Stimulated activated naive CD8-positive, alpha-beta T cell treated with anti-CD3 and anti-CD28 coated beads, Interleukin-15, amount 100 ng/mL, for 72 hours (primary cell): ENCODE measurements at places on chromosomes 7 and 10.

GRCh38 chr7:145848691-145849090 lies 267.9 kb upstream of the CNTNAP2 start:
- DNase-seq: no peak

DNA sequence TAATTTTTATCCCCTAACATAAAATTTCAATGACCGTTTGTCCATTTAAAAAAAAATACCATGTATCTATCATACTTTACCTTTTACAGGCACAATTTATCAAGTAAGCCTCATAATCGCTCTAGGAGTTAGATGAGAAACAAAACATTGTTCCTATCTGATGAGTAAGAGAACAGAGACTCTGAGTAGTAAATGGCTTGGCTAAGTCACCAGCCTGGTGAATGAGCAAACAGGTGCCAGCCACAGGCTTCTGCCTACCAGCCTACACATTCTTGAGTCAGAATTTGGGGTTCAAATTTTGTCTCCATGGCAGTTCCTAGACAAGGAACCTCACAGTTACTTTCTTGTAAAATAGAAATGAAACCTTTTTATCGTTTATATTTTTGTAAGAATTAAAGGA lies 235.4 kb downstream of the HGF start:
- DNase-seq: no peak

GRCh38 chr10:114550756-114551635 lies 107.1 kb downstream of the ABLIM1 start:
- no peak for DNase-seq

- DNase-seq: no peak
Measured at GRCh38 chr10:31036209-31036608, 4.5 kb upstream of the ZNF438 start.

DNA sequence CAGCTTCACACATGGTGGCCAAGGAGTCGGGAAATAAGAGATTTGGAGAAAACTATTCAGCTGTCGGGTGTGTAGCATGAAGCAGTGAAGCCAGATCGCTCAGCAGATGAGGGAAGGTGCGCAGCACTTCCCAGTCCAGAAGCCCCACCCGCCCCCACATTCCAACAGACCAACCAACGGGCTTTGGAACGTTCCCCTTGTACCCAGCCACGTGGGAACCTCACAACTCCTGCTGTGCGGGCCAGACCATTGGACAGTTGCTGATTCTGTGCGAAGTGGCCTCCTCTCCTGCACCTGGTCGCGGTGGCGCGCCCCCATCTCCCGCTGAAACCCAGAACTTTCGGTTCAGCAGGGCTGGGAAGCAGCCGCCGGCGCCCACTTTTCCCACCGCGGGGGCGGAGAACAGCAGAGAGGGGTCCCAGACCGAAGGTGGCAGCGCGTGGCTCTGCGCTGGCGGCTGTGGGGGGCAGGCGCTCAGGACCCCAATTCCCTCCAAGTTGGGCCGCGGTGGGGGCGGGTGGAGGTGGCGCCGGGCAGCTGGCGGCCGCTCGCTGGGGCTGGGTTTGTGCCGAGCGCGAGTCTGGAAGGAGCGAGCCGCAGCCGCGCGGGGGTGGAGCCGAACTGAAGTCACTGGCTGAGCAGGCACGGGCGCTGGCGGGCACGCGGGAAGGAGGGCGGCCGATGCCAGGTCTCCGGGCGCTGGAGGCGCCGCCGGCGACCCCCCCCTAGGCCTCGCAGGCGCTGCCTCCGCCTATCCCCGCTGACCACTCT lies 1301.5 kb upstream of the SORCS1 start:
- DNase-seq: no peak

DNA sequence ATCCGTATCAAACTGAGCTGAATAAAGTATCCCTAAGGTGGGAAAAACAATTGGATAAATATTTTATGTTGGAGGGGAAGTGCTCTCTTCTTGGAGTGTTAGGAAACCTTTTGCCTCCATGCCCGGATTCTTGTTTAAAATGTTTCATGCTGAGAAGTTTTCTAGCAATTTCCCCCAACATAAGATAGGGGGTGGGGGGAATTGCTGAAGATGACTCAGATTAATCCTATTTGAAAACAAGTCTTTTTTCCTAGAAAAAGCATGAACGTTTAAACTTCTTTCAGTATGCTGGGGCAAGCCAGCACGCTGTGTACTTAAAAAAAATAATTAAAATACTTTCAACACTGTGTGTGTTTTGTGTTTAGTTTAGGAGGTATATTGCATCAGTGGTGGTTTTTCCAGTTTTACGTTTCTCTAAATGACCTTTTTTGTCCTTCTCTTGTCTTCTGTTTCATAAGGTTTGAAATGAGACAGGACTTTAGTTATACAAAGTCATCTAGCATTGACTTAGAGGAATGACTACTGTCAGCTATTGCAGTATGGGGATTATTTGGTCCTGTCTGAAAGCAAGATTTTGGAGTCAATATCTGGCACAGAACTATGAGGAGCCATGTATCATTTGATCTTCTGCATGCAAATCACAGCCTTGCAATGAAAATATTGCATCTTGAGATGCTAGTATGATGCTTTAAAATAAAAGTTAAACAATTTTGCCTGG lies 295.9 kb downstream of the GATA3 start:
- no peak for DNase-seq

DNA sequence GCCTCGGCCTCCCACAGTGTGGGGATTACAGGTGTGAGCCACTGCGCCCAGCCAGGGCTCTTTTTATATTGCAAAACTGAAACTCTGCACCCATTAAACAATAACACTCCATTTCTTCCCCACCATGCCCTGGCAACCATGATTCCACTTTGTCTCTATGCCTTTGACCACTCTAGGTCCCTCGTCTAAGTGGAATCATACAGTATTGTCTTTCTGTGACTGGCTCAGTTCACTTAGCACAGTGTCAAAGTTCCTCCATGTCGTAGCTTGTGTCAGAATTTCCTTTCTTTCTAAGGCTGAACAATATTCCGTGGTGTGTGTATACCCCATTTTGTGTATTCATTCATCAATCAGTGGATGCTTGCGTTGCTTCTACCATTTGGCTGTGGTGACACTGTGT lies 46.2 kb downstream of the CUX1 start:
- DNase-seq: no peak

GRCh38 chr10:124123156-124123555 lies 29.8 kb upstream of the CHST15 start:
- no peak for DNase-seq

DNA sequence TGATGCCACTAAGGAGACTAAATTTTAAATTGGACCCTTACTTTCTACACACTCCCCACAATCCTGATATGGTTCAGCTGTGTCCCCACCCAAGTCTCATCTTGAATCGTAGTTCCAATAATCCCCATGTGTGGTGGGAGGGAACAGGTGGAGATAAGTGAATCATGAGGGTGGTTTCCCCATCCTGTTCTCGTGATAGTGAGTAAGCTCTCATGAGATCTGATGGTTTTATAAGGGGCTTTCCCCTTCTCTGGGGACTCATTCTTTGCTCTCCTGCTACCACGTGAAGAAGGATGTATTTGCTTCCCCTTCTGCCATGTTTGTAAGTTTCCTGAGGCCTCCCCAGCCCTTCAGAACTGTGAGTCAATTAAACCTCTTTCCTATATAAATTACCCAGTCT lies 18.4 kb upstream of the BET1 start:
- DNase-seq: peak; percentile 10

GRCh38 chr10:58773341-58773740 lies 260.7 kb downstream of the BICC1 start:
- DNase-seq: no peak

DNA sequence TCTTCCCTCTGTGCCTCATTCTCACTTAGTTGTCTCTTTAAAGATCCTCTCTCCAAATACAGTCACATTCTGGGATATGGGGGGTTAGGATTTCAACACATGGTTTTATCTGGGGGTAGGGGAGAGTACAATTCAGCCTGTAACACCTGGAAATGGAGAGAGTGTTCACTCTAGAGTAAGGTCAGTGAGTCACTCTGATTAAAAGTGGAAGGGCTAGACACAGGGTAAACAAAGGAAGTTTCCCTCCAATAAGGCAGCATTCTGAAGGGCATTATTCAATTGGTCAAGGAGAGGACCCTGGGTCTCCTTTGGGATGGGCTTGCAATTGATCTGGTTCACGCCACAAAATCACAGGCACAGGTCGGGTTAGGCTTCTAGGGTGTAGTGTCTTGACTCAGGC lies 232.8 kb upstream of the NPSR1 start:
- DNase-seq: no peak

DNA sequence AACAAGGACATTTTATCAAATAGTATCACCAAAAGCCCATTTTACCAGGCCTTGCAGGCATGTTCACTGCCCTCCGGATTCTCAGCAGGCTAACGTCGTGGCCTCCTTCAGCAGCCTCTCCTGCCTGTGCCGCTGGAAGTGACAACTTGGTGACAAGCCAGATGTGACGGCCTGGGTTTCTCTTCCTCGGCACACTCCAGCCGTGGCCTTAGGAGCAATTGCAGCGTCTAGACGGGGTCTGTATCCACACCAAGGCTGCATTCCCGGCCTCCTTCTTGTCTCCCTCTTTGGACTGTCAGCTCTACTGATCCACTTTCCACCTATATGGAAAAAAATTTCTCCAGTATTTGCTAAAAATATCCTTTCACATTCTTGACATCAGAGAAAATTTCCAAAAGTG lies 145.3 kb upstream of the MGMT start:
- no peak for DNase-seq

- peak; percentile 30 for DNase-seq
Measured at GRCh38 chr10:44386546-44387052, 1.7 kb upstream of the CXCL12 start.

DNA sequence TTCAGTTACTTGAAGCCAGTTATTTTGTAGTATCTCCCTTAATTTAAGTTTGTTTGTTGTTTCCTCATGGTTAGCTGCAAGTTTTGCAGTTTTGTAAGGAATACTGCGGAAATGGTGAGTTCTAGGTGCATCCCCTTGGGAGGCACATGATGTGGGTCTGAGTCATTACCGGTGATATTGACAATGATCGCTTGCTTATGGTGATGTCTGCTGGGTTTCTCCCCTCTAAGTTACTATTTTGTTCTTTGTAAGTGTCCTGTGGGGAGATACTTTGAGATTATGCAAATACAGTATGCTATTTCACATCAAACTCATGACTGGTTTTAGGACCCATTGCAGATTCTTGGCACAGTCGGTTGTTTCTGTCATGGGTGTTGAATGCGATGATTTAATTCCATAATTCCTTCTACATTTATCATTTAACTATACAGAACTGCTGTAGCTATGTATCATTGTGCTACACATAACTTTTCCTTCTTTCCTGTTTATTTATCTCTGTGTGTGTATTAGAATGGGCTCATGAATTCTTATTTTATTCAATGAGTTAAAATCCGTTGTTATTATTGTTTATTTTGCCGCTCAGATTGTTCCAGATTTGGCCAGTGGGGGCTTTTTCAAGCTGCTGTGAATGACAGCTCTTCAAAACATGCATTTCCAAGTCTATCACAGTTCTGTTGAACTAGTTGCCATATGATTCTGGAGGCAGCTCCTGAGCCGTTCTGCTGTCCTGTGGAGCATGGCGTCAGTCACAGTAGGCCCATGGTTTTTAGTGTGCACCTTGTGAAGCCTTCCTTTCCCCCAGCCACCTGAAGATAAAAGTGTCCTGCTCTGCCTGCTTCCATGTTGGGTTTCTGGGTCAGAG lies 18.4 kb downstream of the TSPAN14 start:
- peak; percentile 68 for DNase-seq

- no peak for DNase-seq
Measured at GRCh38 chr7:108358553-108358952, 97.7 kb downstream of the NRCAM start.

DNA sequence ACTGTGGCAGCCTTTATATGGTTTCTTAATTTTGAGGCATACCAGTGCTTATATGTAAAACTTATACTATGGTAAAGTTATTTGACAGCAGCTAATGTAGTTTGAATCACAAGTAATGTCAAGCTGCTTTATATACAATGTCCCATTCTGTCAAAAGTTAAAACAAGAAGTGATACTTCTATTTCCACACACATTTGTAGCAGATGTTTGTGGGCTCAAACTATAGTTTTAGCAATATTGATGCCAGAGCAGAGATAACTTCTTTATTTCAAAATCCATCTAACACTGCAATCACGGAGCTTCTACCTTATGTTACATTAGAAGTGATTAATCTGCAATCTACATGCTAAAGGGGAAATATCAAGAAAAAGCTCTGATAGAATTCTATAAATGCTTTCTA lies 149.6 kb downstream of the ADK start:
- DNase-seq: no peak

- DNase-seq: no peak
Measured at GRCh38 chr7:30446266-30446665, 32.3 kb downstream of the NOD1 start.

DNA sequence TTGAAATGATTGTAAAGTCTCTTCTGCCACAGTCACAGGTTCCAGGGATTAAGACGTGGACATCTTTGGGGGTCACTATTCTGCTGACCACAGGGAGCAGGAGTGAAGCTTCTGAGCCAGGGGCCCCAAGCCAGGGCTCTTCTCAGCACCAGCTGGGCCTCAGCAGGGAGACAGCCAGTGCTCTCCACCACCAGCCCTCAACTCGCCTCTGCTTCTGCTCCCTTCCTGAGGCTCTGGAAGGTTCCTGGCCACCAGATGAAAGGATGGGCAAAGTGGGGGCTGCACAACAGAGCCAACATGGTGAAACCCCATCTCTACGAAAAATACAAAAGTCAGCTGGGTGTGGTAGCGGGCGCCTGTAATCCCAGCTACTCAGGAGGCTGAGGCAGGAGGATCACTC lies 11.2 kb upstream of the CRYGN start:
- no peak for DNase-seq

DNA sequence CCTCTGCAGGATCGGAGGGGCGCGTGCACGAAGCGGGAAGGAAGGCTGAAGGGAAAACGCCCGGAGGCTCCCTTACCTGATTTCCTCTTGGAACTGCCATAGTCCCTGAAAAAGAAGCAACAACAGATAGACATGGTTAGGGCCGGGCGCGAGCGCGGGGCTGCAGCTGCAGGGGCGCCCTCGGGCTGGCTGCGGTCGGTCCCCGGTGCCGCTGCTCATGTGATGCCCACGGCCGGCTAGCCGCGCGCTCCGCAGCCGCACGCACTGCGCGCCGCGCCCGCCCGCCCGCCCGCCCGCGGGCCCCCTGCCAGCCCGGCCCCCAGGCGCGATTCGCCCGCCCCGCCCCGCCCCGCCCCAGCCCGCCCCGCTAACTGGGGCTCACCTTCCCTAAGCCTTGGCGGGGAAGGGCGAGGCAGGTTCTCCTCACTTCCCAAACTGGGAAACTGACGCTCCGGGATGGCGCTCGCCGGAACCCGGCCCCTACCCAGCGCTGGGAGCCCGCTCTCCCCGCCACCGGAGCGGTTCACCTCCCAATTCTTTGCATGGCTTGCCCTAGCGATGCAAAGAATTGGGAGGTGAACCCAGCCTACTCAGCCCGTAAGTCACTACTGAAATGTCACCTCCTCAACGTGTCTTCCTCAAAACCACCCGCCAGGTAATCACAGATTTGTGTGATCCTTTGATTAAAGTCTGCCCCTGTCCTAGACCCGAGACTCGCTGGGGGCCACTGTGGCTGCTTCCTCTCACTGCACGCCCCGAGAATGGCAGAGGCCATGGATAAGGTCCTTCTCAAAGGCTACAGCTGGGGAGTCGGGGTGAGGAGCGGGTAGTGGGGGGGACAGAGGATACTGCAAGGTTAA lies 162.2 kb downstream of the SH3PXD2A start:
- DNase-seq: no peak
